ENCODE measurements at places on chromosomes 2 and 18.

DNA sequence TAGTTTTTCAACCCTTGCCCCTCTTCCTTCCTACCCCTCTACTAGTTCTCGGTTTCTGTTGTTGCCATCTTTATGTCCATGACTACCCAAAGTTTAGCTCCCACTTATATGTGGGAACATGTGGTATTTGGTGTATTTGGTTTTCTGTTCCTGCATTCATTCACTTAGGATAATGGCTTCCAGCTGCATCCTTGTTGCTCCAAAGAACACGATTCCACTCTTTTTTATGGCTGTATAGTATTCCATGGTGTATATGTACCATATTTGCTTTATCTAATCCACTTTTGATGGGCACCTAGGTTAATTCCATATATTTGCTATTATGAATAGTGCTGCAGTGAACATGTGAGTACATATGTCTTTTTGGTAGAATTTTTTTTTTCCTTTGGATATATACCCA lies 20.6 kb upstream of the DSC1 start:
- DNase-seq: no peak

- DNase-seq: no peak
These were observed 16.9 kb downstream of the COL6A3 start for GRCh38 chr2:237397072-237397471.

GRCh38 chr18:55503167-55503820 lies 84.7 kb downstream of the TCF4 start:
- no peak for DNase-seq

DNA sequence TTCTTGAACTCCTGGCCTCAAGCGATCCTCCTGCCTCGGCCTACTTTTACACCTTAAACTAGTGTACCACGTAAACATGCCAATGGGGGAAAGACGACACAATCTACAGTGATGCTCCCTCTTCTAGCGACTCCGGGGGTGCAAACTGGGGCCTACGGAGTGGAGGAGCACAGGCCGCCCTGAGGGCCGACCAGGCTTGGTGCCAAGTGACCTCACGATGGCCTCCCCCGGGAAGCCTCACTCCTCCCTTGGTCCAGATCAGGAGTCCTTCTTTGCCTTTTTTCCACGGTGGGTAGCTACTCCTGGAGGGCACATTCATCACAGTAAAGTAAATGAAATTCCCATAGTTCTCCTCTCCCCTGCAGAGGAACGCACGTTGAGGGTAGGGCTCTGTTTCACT lies 73.5 kb downstream of the HNRNPLL start:
- no peak for DNase-seq

- no peak for DNase-seq
These were observed 519.2 kb upstream of the SPHKAP start for GRCh38 chr2:228700638-228701037.

DNA sequence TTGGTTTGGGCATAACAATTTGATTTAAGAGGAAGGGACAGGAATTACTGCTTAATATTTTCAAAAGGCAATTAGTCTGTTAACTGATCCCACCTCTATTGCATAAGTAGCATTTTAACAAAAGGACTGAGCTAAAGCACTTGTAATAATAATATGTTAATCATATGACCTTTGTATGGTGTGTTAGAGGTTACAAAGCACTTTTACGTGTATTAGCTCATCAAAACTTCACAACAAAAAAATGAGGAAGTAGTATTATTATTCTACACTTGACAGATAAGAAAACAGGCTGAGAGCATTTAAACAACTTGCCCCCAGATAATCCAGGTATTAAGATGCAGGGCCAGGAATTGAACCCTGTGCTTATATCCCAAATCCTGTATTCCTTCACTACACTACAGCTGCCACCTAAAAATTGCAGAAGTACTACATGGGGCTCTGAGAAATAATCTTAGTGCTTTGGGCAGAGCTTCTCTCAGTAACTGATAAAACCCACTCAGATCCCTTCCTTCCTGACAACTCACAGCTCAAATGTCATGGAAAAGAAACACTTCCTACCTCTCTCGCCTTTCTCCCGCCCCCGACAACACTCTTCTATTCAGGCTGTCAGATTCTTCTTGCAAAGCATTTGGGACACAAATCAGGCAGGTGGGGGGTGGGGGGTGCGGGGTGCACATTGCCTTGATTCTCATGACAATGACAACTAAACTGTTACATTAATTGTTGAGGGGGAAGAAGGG lies 20.7 kb upstream of the KCTD1 start:
- DNase-seq: no peak

GRCh38 chr2:152766928-152767327 lies 48.5 kb downstream of the ARL6IP6 start:
- no peak for DNase-seq

DNA sequence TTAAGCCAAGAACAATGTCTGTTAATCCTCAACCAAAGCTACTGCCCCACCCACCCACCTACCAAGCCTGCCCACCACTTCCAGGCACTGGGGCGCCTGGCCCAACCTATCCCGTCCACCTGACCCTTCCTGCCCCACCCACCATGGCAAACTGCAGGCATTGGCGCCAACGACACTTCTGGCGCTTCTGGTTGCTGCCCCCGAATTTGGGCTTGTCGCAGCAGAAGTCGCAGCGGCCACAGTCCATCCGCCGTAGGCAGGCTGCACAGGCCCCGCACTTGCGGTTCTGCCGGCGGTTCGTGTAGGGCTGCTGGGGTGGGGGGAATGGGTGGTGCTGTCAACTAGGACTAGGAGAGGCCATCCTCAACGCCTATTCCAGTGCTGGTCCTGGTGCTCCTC lies 7.3 kb downstream of the MBD1 start:
- DNase-seq: no peak

GRCh38 chr2:44550561-44550960 lies 188.8 kb downstream of the CAMKMT start:
- DNase-seq: no peak

GRCh38 chr18:49608366-49609255 lies 46.8 kb downstream of the LIPG start:
- no peak for DNase-seq

DNA sequence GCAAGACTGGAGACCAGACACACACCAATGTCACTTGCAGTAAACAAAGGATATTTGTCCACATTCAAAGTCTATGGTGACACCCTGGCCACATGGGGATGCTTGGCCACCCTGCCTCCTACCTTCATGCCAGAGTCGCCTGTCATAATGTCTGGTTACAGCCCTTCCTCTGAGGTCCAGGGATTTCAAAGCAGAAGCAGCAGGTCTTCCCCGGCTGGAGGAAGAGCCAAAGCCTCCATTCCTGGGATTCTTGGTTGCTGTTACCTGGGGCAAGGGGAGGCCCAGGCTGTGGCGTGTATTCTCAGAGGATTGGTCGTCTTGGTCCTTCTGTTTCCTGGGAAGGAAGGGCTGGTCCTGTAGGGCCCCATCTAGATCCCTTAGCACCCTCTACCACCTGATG lies 2.3 kb upstream of the ALPP start:
- no peak for DNase-seq

DNA sequence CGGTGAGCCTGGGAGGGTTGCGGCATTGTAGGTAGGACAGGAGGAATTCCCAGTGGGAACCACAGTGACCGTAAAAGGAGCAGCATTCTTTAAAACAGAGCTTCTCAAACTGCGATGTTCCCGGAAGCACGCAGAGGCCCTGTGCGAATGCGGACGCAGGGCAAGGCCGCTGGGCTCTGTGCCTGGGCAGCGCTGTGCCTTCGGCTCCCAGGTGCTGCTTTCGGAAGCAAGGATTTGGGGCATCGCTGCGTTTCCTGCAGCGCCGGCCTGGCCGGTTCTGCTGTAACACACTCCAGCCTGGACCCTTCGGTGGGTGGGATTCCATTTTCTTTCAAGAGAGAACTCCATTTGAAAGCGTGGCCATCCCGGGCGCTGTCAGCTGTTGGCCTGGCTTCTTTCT lies 118.6 kb downstream of the PTGR3 start:
- no peak for DNase-seq

- no peak for DNase-seq
These were observed 33.3 kb downstream of the ANXA4 start for GRCh38 chr2:69774984-69775982.

DNA sequence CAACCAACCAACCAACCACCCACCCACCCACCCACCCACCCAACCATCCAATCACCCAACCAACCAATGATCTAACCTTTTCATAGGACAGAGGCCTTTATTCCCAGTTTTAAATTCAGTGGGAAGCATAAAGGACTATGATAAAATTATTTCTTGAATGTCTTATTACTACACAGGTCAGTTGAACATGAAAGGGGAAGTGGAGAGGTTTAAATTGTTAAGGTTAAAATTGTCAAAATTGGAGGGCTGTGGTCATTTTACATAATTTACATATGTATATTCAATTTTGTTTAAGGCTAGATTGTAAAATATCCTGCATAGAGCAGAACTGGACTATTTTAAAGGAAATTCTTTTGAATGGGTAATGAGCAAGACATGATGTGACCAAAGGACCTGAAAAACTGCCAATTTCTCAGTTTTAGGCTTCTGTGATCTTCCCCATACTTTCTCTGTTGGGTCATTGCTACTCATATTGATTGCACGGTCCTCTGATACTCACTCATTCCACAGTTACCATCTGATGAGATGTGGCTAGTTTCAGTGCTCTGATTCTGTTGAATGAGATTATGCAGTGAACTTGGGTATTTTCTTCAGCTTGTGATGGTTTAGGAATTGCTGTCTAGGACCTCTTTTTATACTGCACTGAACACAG lies 127.4 kb downstream of the PLCL1 start:
- no peak for DNase-seq

DNA sequence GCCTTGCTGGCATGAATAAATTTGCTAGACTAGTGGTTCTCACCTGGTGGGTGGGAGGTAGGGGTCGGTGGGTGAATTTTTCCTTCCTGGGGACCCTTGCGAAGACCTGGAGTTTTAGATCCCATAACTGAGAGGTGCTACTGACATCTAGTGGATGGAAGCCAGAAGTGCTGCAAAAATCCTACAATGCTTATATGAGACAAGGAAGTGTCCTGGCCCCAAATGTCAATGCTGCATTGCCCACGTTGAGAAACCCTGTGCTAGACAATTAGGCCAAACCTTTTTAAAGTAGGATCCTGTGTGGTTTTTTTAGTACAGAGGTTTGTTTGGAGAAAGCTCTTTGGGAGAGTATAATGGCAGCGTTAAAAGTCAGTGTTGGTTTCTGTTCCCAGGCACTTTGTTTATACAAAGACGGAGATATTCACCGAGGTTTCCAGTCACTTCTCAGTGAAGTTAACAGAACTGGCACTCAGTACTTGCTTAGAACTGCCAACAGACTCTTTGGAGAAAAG lies 9.6 kb downstream of the SERPINB8 start:
- DNase-seq: peak; percentile 11

DNA sequence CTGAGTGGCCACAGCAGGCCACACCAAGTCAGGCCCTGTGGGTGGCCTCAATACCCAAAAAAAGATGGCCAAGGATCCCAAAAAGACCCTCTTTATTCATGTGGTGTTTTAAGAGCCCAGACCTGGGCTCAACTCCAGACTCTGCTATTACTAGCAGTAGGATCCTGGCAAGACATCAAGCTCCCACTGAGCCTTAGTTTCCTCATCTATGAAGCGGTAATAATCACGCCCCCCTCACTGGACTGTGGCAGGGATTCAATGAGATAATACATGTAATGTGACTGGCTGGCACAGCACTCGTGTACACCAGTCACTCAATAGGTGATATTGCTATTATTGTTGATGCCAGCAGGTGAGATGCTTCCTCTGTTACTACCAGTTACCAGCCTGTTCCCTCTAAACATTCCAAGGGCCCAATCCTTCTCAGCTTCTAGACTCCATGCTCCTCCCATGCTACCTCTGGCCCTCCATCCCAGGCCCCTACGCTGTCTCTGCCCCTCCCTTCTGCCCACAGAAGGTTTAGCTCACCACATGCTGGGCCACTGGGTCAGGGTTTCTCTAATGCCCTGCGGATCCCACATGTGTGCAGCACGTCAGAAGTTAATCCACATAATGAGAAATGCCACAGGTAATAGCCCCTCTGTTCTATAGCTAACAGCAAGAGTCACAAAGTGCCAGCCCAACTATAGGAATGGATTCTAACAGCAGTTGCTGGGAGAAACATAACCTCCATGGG lies 51.2 kb downstream of the SLC4A5 start:
- DNase-seq: no peak

DNA sequence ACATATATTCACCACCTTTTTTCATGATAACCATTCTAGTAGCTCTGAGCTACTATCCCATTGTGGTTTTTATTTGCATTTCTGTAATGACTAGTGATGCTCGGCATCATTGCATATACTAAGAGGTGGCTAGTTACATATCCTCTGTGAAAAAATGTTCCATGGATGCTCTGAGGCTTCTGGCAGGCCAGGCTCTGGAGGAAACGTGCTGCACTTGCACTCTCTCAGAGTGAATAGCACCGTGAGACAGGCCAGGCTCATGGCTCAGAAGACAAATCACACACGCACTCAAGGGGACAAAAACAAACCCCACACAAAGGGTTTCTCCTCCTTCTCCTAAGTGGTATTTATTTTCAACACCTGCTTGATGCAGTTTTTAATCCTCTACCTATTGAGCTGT lies 1085.3 kb upstream of the CNTNAP5 start:
- no peak for DNase-seq

- DNase-seq: no peak
These were observed 29.1 kb upstream of the ANKRD44 start for GRCh38 chr2:197339496-197340220.

GRCh38 chr2:240551811-240552210 lies 6.0 kb downstream of the ANKMY1 start:
- no peak for DNase-seq

DNA sequence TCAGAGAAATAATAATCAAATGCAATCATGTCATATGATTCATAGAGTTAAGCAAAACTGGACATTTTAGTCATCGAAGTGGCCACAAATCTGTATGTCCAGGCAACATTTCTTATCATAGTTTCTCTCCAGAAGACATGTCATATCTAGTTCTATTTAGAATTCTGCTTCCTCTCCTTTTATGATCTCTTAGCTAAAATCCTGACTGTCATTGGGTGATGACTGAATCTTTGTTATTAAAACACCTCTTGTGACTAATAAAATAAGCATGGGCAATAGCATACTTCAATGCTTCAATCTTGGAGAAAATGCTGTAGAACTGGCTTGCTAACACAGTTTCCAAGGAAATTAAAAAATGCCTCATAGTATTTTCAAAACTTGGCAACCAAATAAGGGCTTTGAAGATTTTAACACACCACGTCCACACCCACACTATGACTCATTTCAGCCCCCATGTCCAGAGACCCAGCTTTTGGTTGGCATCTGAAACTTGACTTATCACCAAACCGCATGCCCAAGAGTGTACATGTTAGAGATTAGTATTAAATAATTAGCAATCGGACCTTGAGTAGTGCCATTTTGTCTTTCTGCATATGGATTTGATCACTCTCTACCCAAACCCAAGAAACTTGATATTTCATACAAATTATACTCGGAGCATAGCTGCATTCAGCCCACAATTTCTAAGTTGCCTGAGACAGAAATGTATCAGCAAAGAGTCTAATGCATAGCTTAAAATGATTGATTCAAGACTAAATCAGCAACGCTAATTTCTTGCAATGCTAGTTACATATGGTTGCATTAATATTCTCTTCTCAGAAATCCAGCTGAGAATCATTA lies 106.5 kb upstream of the ETAA1 start:
- DNase-seq: no peak

- no peak for DNase-seq
These were observed 65.1 kb downstream of the CUL3 start for GRCh38 chr2:224520064-224520463.

Measured in stimulated activated CD8-positive, alpha-beta memory T cell treated with anti-CD3 and anti-CD28 coated beads, Interleukin-12 subunit alpha, Interleukin-12 subunit beta, amount 100 ng/mL, for 1 hour (primary cell).